ENCODE measurements at places on chromosomes 2 and 18.

GRCh38 chr18:7635948-7636347, 68.8 kb downstream of the PTPRM start:
- no peak for DNase-seq

DNA sequence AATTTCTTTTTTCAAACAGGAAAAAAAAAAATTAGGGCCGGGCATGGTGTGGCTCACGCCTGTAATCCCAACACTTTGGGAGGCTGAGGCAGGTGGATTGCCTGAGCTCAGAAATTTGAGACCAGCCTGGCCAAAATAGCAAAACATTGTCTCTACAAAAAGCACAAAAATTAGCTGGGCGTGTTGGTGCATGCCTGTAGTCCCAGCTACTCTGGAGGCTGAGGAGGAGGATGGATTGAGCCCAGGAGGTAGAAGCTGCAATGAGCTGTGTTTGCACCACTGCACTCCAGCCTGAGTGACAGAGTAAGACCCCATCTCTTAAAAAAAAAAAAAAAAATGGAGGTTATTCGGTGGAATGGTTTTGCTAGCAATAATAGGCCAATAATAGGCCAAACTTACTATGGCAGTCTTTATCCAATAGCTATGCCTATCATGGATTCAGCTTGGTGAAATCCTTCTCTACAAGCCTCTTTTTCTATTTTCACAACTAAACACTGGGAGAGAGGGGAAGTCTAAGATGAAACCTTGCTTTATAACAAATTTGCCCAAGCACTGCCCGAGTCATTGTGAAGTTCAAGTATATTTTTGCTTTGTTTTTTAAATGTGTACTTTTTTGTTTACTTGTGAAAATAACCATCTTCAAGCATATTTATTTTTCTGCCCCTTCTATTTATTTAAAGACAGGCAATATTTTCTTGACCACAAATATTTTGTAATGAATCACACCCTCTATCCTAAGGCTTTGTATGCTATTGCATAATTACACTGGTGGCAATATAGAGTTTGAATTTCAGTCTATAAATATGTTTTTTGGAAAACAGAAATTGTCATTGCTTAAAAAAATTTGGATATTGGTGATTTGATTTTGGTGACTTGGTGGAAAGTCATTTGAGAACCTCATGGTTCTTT, 20.0 kb upstream of the KYNU start:
- no peak for DNase-seq

- no peak for DNase-seq
These were observed 63.8 kb downstream of the MAP4K3 start for GRCh38 chr2:39373181-39373802.

DNA sequence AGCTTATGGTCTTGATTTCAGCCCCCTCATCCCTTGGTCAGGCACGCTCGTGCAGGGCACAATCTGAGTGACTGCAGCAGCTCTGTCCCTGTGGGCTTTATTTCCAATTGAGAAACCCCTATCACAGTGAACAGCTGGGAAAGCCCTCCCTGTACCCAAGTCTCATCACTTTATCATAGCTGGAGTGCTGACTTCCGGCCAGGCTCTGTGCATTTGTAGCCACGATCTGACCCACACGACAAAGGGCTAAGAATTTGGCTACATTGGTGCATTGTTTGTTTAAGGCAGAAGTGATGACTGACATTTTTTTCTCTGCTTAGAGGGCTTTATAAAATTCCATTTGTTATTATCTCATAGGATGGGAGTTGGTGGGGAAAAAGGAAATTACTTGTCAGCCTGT, 184.4 kb downstream of the KCNS3 start:
- no peak for DNase-seq

DNA sequence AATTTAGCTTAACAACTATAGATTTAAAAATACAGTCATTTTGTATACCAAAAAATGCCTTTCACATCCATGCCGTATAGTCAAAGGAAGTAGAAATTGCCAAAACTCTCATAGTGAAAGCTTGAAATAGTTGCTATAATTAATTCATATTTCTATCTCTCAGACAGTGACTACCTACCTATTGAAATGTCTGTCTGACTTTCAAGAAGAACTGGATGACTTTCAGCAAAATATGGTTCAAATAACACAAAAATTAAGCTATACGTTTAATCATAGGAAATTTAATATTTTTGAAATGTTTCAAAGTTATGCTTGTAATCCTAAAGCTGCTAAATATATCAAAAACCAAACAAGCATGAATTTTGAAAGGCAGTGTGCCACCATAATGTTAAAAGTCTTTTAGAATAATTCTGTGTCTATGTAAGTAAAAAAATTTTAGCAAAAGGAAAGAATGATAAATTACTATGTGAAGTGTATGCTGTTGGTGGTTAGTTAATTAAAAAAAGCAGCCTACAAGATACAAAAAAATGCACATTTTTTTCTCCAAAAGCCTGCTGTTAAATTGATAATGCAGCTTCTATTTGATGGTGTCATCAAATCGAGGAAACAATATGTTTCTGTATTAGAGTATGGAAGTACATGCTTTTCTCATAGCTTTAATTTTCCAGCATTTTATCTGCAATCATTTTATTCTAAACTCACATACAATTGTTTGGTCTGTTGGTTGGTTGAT, 57.7 kb upstream of the ST6GAL2 start:
- DNase-seq = no peak

- no peak for DNase-seq
These were observed 292.9 kb downstream of the XIRP2 start for GRCh38 chr2:167181134-167181533.

DNA sequence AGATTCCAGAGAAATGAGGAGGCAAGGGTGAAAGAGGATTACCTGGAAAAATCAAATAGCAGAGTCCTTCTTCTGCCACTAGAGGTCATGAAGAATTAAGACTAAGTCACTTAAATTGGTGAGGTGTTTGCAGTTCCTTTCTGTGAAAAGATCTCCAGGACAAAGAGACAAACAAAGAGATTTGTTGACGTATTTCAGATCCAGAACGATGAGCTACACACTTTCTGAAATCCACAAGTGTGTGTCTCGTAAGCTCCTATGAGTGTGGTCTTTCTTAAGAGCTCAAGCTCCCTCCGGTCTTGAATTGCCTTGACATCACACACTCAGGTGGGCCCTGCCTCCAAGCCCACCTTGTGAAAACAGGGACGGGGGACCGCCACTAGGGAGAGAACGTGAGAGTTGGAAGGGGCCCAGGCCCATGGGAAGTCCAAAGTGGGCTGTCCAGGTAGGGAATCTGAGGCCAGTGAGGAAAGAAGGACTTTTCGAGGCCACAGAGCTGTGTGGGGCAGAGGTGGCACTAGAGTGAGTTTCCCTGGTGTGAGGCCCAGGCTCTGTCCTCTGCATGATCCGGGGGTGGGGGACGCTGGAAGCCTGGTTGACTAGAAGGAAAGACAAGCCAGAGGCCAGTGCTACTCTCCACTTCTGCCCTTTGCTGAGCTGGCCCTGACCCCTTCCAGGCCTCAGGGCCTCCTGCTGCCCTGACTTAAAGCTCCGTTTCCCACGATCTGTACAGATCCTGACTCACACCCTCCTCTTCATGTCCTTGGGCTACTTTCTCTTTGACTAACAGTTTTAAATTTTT, 168.1 kb upstream of the NCK2 start:
- no peak for DNase-seq

- no peak for DNase-seq
These were observed 21.2 kb upstream of the THOC1 start for GRCh38 chr18:289026-289425.

- no peak for DNase-seq
These were observed 39.8 kb downstream of the CCDC68 start for GRCh38 chr18:54919412-54919811.

- no peak for DNase-seq
These were observed 88.3 kb downstream of the DSC3 start for GRCh38 chr18:30954262-30954661.

DNA sequence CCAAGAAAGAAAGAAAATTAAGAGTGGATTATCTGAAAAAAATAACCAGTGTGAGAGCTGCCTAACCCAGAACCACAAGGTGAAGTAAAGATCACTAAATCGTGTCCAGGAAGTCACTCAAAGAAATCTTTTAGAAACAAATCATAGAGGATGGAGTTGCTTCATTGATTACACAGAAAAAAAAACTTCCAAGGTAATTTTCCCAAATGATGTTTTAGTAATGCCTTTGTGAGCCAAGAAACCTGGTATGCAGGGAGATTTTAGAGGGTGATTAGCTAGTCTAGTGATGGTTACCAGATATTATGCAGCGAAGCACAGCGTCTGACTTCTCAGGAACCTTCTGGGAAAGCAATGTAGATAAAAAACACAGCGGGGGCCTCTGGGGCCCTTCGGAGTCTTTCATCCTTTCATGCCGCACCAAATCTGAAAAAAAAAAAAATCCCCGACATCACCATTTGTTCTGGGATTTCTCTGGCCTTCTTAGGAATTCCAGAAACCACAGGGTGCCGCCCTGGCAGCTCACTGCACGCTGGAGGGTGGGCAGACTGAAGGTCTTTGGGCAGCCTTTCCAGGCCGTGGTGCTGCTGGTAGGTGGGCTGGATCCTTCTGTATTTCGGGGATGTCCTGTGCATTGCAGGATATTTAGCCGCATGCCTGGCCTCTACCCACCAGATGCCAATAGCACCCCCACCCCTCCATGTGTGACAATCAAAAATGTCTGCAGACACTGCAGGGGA, 17.3 kb downstream of the ALPK2 start:
- DNase-seq = no peak

DNA sequence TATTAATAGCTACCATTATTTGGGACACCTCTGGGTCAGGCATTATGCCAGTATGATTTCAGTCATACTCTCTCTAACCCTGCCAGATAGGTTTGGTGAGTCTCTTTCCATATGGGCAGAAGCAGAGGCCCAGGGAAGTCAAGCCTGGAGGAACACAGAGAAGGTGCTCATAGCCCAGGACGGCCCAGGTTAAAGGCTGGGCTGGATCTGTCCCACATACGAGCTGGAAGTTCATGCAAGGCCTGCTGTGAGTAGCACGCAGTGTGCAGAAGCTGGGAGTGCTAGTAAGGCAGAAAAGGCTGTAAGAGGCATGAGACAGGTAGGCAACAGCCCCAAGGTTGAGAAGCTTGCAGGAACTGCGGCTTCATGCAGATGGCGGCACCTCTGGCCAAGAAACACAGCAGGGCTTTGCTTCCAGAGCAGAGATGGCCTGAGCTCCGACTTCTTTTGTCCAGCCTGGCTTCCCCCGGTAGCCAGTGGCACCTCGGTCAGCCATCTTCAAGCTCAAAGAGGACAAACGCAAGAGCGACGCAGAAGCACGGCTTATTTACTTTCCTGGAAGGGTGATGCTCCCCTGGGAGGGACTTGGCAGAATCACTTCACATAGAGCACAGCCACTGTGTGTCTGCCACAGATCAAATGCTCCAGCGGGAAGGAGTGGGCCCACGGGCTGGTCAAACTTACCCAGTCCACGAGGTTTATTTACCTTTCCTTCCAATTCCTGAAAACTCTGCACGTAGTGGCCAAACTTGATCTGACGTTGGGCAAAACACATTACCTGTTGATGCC, 58.5 kb upstream of the MAP4K4 start:
- DNase-seq = no peak

GRCh38 chr2:61534926-61535325, 3.2 kb downstream of the XPO1 start:
- DNase-seq = no peak

DNA sequence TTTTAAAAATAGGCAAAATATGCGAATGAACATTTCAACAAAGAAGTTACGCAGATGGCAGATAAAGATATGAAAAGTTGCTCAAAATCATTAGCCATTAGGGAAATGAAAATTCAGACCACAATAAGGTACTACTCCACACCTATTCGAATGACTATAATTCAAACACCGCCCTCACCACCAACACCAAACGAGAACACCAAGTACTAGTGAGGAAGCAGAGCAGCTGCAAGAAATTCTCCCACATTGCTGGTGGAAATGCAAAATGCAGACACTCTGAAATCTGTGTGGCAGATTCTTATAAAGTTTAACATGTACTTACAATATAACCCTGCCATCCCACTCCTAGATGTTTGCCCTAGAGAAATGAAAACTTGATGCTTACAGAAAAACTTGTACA, 17.3 kb upstream of the PRKCE start:
- no peak for DNase-seq

GRCh38 chr2:197851451-197851850, 47.1 kb downstream of the PLCL1 start:
- DNase-seq = no peak

DNA sequence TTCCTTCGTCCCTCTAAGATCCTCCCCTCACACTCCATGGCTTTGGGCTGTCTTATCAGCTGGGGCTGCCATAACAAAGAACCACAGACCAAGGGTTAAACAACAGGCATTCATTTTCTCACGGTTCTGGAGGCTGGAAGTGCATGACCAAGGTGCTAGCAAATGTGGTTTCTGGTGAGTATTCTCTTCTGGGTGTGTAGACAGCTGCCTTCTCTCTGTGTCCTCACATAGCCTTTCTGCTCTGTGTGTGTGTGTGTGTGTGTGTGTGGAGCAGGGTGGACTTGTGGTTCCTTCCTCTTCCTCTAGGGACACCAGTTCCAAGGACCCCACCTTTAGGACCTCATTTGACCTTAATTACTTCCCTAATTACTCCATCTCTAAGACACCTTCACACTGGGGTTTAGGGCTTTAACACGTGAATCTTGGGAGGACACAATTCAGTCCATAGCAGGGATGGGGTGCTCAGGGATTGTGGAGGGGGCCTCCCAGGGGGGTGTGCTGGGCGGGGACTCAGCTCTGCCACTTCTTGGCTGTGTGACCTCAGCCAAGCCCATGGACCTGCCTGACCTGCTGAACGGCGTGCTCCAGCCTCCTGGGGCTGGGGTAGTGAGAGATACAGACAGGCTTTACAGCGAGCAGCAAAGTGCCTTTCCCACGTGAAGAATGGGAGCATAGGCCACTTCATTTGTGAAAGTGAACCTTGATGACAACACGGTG, 38.0 kb downstream of the ACKR3 start:
- no peak for DNase-seq

DNA sequence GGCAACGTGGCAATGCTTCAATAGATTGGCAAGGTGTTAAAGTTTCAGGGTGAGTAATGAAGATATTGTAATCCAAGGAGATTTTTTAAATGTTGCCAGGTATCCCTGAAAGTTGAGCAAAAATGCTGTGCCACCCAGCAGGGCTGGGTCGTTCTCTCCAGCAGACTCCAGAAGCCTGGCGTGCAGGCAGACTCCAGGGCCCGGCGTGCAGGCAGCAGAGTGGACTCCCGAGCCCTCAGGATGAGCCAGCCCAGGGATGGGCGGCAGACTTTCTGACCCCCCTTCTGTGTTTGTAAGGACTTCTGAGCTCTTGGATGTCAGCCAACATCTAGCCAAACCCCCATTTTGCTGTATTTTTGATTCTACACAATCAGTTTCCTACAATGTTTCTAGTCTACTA, 289.1 kb downstream of the ZNF516 start:
- DNase-seq = no peak

DNA sequence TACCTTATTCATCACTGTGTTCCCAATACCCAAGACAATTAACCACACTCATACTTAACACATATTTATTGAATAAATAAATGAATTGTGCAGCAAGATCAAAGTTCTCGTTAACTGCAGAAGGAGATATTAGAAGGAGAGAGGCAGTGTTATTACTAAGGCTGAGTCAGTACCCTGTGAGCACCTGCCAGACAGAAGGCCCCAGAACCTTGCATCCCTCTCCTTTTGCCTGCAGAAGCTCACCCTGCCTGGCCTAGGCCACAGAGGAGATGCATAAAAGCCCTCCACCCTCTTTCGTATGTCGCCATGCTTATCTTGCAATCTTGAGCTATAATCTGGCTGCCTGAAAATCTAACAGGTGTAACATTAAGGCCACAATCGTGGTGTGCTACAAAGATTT, 20.5 kb upstream of the RNF149 start:
- DNase-seq = no peak

- DNase-seq = no peak
These were observed 131.4 kb upstream of the ITGB6 start for GRCh38 chr2:160331258-160332025.

GRCh38 chr2:134762508-134762907, 43.7 kb upstream of the TMEM163 start:
- no peak for DNase-seq
